ENCODE measurements at places on chromosomes 2 and 18.

- no peak for DNase-seq
These were observed 36.4 kb downstream of the PTGR3 start for GRCh38 chr18:75172299-75173124.

DNA sequence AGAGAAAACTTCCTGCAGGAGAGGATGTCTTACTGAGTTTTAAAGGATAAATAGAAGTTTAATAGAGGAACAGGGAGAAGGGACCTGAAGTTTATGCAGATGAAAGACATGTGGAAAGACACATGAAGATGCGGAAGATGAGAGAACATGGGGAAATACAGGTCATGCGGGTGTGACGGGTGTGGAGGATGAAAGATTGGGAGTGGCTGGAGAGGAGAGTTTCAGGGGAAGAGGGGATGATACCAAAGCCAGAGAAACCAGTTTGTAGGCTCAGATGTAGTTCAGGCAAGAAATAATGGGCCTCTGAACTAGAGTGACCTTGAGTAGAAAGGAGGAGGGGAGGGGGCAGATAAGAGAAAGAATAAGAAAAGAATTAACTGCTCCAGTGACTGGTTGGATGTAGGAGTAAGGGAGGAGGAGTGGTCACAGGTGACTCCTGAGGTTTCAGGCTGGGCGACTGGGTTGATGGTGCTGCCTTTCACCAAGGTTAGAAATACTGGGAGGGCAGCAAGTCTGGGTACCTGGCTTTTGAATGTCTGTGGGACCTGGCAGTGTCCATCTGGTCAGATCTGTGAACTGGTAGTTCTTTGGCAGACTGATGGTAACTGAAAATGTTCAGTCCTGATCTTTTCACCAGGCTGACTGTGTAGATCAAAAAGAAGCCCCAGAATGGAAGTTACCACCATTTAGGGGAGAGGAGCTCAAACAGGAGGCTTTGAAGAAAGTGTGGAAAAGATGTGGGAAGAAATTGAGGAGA is 69.4 kb downstream of the TET3 start:
- DNase-seq, result no peak

DNA sequence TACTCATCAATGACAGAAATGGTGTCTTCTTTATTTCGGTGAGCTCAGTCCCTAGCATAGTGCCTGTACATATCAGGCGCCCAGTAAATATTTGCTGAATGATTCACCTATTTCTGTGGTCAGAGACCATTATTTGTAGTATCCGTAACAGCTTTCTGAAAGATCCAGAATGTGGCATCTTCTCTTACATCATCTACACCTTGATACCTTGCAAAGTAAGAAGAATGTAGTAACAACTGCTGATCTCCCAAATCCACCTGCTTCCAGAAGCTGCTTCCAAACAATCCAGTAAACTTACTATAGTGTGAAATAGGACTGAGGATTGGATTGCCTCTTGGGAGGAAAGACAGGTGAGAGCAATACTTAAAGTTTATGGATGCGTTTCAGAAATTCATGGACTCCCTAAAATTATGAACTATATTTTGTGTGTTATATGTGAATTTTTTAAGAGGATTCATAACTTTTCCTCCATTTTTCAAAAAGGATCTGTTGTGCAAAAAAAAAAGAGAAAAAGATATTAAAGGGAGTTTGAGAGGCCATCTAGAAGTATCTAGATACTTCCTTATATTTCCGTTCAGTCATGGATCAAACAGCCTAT is 945 bp upstream of the ASXL2 start:
- peak; percentile 50 for DNase-seq

DNA sequence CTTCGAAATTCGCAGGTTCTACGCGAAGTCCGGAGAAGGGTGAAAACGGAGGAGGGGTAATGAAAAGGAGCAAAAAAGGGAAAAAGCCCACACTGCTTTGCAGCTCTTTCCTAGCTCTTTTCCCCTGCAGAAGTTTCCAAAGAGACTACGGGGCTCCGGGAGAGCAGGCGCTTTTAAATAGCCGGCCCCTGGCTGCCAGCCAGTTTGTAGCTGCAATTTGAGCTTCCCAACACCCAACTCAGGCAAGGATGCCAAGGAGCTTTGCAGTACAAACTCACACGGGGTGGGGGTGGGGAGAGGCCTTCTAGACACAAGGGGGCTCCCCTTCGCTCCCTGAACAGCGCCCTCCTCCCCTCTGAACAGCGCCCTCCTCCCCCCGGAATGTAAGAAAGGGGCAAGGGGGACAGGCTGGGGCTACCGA is at the start of gene IGFBP5:
IGFBP5 (minus strand) TSS at position 149 of the 421 bp plus-strand sequence. CDS start 774 bp downstream, outside the sequence.
- peak; percentile 86 for DNase-seq

- no peak for DNase-seq
These were observed 152.5 kb upstream of the APCDD1 start for GRCh38 chr18:10301831-10302483.

- peak; percentile 26 for DNase-seq
These were observed 11.3 kb downstream of the SLC14A2 start for GRCh38 chr18:45626330-45627203.

DNA sequence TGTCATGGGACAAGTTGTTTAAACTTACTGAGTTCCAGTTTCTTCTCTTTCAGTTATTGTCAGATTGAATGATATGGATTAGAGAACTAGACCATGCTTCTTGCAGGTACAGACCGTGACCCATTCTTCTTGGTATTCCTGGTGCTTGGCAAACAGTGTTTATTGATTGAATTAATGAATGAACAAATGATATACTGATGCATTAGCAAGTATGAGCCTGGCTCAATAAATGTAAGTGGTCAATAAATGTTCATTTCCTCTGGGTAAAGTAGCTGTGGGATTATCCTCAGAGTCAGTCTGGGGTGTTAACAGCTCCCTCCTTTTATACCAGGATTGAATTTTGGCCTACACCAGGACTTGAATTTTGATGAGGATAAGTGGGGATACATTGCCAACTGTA is 160.2 kb downstream of the ZEB2 start:
- no peak for DNase-seq

GRCh38 chr18:28267276-28267675 is 90.3 kb upstream of the CDH2 start:
- DNase-seq, result no peak

- DNase-seq, result no peak
These were observed 764.6 kb upstream of the ZEB2 start for GRCh38 chr2:145284551-145284950.

DNA sequence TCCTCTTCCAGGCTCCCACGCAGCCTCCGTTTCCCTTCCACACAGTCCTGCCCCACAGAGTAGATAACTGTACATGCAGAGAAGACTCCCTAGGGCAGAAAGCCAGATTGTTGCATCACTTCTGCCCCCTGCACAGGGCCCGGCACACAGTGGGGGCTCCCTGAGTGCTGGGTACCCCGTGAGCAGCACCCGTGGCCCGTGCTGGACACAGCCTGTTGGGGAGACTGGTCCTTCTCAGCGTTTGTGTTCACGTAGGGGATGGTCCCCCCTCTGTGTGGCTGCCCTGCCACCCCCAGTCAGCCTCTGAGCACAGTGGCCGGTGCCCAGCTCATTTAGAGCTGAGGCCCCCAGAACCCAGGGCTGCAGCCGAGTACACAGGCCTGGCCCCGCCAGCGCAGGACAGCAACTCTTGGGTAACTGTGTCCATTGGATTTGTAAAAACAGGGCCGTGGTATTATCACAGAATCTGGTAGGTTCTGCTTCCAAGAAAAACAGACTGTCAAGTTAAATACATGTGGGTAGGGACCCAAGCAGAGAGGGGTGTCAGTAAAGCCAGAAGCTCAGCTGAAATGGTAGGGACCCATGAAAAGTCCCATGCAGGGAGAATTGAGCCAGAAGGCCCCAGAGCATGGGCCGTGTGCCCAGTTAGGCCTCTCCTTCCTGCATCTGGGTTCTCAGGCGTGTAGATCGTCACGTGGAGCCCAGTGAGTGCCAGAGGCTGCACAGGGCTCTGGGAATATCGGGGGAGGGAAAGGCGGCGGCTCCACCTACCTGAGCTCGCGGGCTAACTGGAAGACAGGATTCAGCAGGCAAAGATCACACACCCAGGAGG is 257.3 kb downstream of the ATAD2B start:
- DNase-seq, result no peak

DNA sequence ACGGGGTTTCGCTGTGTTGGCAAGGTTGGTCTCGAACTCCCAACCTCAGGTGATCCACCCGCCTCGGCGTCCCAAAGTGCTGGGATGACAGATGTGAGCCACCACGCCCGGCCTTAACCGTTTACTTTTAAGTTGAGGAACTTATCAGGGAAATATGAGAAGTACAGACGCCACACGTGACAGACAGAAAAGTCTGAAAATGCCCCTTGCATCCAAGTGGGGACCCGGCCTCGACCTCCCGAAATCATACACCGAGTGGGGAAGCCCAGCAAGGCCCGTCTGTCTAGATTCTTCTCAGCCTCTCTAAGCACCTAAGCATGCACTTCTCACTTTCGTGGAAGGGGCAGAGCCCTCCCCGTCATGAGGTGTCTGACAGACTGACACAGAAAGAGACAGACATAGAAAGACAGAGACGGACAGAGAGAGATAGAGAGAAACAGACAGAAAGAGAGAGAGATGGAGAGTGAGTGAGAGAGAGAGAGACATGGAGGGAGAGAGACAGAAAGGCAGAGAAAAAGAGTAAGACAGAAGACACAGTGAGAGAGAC is 107.3 kb upstream of the ANKRD30BL start:
- DNase-seq, result no peak

- no peak for DNase-seq
These were observed 65.3 kb upstream of the AMMECR1L start for GRCh38 chr2:127951026-127951425.

Measured in NCI-H146 (cell line).